ENCODE measurements at places on chromosomes 5 and 9. TPM values are rescaled to one million over a fixed set of nuclear protein-coding genes. Genes with fewer than 3 reads are reported as not detected.

The CDH9 gene
- not detected for total RNA-seq

The ZNF366 gene
- total RNA-seq = not detected

The STX17 gene
- 35.5 TPM for total RNA-seq

The EGFLAM gene
- not detected for total RNA-seq

- DNase-seq = no peak
Observed at GRCh38 chr9:35177520-35177919, 15.7 kb downstream of the UNC13B start.

The PTGDS gene
- total RNA-seq = 29.8 TPM

DNA sequence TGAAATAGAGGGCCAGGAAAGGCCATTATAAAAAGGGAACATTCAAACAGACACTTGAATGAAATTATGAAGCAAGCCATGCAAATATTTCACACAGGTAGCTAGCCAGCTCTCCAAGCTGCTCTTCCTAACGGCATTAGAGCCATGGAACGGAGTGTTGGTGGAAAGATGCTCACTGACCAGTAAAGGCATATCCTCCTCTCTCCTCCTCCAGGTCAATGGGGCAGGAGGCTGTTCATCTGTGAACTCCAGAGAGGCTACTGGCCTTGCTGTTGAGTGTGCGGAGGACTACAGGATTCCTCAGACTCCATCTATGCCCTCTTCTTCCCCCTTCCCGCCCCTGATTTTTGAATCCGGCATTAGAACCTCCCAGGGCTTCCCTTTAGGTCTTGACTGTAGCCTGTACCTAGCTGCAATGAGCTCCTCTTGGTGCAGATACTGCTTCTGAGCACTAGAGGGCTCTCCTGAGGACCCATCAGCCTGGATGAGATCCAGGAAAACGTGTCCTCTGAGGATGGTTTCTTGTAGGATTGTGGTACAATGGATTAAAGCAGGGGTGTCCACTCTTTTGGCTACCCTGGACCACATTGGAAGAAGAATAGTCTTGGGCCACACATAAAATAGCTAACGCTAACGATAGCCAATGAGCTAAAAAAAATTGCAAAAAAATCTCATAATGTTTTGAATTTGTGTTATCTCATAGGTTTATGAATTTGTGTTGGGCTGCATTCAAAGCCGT, 162.2 kb downstream of the SREK1 start:
- no peak for DNase-seq

DNA sequence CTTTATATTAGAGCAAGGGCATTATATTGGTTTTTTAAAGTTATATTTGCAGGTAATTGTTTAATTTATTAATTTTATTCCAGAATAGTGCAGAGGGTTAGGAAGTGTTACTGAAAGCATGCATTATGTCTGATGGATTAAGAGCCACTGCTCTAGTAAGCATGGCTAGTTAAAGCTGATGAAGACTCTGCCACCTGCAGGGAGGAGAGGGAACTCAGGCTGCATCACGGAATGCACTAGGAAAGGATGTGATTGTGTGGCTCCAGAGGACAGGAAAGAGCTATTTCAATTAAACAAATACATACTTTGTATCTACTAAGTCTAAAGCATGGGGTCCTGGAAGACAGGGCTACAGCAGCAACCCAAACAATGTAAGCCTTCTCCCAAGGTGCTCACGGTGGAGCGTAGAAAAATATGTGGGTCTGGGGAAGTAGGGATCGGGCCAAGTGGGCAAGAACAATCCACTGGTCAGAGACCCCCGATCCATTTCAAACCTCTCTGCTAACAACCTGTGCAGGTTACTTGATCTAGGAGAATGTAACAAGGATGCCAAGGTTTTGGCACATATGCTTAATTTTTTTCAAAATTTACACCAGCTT, 15.3 kb upstream of the GRXCR2 start:
- DNase-seq = no peak

The TAS2R1 gene
- total RNA-seq = not detected

- no peak for DNase-seq
Observed at GRCh38 chr9:117416856-117417255, 2.0 kb upstream of the ASTN2 start.

All from T-cell (primary cell).